Renal cortical epithelial cell (primary cell): ENCODE measurements at places on chromosomes 1 and 21.

DNA sequence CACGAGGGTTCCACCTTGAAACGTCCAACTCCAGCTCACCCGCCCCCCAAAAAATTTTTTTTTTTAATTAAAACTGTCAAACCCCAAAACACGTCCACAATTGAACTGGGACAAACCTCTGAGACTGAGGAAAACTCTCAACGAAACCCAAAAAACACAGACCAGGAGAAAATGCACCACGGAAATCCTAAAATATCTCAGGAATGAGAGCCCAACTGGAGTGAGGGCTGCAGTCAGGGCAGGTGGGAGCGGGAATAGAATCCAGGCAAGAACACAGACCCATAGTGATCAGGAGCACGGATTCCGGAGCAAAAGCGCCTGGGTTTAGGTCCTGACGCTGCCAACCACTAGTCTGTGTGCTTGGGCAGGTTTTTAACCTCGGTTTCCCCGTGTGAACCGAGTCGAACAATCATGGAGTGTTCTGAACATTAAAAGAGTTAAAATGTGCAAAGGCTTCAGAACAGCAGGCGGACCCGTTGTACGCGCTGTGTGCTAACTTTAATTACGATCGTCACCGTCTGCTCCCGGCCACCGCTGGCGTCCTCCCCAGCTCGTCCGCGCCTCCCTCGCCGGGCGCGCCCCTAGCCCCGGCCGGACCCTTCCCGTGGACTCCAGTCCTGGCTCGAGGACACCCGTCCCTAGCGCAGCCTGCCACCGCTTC lies 624 bp downstream of the ARHGAP29 start:
- DNase-seq = no peak

GRCh38 chr21:38929652-38930051 lies 123.9 kb downstream of the ETS2 start:
- no peak for DNase-seq

- DNase-seq = no peak
Measured at GRCh38 chr1:225763716-225764548, 13.7 kb upstream of the SRP9 start.

GRCh38 chr21:28705616-28706015 lies 287.1 kb downstream of the LTN1 start:
- DNase-seq = no peak

DNA sequence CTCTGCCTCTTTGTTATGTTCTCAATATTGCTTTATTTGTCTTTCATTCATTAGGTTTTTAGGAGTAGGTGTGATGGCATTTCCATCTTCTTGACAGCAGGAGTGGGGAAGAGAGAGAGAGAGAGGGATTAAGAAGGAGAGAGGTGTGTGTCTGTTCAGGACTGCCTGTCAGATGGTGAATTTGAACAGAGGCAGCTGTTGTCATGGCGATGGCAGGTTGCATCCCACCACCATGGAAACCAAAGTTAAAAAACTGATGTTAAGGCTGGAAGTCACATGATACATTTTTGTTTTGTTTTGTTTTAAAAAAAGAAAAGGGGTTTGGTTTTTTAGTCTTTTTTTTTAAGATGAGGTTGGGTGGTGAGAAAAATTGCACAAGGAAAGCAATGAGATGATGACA lies 18.3 kb downstream of the CACNA1E start:
- DNase-seq = no peak

- no peak for DNase-seq
Measured at GRCh38 chr1:68107771-68108170, 57.3 kb upstream of the DIRAS3 start.

DNA sequence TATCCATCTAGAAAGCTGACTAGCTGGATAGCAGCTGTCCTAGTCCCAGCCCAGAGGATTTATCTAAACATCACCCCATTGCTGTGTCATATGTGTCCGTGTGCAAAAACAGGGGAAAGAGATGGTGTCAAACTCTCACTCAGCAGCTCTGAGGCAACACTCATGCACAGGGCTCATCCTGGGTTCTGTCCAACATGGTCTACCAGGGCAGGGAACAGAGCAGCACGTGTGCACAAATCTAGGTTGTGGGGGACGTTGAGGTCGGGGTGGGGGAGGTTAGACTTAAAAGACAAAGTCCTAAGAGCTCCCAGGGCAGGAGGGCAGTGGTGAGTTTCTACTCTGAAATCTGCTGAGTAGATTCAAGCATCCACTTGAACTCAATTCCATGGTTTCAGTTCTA lies 16.2 kb downstream of the PI4KB start:
- no peak for DNase-seq

DNA sequence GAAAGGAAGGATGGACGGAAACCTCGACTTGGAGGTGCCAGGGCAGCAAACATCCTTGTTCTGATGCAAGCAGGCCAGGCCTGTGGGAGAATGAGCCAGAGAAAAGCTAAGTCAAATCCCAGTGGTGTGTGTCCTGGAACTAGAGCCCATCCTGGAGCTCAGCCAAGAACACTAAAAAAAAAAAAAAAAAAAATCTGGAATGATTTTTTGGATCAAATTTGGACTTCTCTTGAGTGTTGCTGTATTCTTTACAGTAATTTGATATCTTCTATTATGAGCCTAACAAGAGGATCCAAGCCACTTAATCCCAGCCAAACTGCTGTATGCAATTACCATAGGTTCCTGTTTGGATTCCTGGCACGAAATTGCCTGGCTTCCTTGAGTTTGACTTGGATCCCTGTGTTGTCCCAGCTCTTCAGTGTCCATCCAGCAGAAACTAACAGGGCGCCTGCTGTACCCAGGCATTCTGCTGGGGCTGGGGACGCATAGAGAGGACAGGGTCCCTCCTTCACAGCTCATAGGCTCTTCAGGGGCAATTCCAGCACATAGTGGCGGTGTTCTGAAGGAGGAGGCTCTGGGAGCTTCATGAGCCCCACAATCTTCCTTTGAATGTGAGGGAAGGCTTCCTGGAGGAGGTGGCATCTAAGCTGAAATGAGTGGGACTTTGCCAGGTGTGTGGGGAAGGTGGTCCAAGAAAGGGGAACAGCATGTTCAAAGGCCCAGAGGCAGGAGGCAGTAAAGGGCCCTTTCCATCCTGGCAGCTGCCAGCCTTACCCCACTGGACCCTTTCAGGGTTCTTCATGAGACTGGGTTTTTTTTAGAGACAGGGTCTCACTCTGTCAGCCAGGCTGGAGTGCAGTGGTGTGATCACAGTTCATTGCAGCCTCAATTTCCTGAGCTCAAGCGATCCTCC lies 24.7 kb downstream of the EPHX1 start:
- DNase-seq = no peak

GRCh38 chr21:15729674-15730483 lies at the start of gene USP25:
TSS of gene USP25 (plus strand) at chr21:15729982. CDS start at chr21:15730394, 412 bp downstream.
- DNase-seq = no peak

- peak; percentile 30 for DNase-seq
Measured at GRCh38 chr1:21302747-21303715, 12.8 kb upstream of the ECE1 start.

DNA sequence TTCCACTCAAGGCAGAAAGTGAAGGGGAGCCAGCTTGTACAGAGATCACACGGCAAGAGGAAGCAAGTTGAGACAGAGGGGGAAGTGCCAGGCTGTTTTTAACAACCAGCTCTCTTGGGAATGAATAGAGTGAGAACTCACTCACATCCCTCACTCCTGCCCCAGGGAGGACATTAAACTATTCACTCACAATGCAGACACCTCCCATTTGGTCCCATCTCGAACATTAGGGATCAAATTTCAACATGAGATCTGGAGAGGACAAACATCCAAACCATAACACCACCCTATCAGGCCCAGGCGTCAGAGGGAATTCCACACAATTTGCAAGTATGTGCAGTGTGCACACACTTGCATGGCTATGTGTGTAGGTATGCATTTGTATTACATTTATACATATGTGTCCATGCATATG lies 62.7 kb downstream of the DMAP1 start:
- DNase-seq = peak; percentile 4

DNA sequence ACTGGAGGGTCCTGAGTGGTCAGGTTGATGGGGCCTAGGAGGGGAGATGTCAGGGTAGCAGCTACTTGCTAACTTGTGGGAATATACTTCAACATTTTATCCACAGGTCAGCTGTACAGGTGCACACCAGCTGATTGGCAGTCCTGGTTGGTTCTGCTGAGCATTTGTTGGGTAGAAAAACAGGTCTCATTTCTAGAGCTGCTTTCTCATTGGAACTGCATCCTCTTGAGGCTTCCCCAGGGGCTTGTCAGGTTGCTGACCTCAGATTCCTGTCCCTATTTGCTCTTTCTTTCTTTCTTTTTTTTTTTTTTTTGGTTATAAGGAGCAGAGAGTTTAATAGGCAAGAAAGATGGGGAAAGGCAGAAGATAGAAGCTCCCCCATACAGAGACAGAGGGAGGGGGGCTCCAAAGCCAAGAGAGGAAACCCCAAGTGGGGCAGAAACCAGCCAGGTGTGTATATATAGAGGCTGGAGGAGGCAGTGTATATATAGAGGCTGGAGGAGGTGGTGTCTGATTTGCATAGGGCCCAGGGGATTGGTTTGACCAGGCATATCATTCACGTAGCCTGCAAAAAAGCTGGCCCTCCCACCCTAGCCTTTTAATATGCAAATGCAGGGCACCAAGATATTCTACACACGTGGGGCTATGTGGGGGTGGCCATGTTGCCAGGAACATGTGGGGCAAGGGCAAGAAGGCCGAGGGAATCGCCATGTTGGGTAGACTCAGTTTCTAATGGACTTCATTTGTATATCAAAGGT lies 57.3 kb upstream of the STUM start:
- no peak for DNase-seq

DNA sequence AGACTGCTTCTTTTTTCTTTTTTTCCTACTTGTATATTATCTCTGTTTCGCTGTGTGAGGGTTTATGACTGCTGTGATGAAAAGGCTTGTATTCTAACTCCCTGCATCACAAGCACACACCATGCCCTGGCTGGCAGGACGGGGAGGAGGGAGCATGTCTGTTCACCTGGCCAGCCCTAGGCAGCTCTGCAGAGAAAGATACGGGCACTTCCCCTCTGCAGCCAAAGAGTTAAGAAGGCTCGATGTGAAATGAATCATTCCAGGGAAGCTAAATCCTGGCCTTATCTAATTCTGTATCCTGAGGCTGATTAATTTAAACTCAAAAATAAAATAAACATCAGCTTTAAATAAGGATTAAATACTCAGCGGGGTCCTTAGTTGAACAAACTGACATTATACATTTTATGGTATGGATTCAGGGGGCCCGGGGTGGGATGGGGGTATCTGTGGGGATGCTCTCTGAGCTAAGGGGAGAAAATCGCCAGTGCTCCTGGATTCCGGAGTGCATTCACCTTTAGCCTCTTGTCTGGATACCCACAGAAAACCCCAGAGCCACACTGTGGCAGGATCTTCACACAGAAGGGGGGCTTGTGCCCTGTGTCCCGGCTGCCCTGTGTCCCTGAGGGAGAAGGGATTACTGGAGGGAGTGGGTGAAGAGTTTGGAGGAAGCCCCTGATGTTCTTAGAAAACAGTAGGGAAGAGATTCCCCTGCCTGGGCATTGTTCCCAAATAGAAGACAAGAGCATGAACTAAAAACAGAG lies 321.5 kb downstream of the NPHP4 start:
- no peak for DNase-seq

- DNase-seq = no peak
Measured at GRCh38 chr1:209756615-209757445, 977 bp downstream of the TRAF3IP3 start.

DNA sequence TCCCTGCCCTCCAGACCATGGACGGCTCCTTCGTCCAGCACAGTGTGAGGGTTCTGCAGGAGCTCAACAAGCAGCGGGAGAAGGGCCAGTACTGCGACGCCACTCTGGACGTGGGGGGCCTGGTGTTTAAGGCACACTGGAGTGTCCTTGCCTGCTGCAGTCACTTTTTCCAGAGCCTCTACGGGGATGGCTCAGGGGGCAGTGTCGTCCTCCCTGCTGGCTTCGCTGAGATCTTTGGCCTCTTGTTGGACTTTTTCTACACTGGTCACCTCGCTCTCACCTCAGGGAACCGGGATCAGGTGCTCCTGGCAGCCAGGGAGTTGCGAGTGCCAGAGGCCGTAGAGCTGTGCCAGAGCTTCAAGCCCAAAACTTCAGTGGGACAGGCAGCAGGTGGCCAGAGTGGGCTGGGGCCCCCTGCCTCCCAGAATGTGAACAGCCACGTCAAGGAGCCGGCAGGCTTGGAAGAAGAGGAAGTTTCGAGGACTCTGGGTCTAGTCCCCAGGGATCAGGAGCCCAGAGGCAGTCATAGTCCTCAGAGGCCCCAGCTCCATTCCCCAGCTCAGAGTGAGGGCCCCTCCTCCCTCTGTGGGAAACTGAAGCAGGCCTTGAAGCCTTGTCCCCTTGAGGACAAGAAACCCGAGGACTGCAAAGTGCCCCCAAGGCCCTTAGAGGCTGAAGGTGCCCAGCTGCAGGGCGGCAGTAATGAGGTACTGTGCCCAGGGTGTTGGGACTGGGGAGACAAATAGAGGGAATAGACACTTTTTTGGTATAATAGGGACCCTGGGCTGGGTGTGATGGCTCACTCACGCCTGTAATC lies 1.0 kb downstream of the ZBTB48 start:
- DNase-seq = no peak

- DNase-seq = peak; percentile 61
Measured at GRCh38 chr1:57599236-57599994, 175.6 kb upstream of the DAB1 start.

- no peak for DNase-seq
Measured at GRCh38 chr1:153577624-153578051, 12.0 kb upstream of the S100A2 start.

- peak; percentile 70 for DNase-seq
Measured at GRCh38 chr1:223886516-223886921, 40.8 kb upstream of the TP53BP2 start.

- peak; percentile 13 for DNase-seq
Measured at GRCh38 chr1:115051850-115052249, 22.2 kb downstream of the TSHB start.

- DNase-seq = no peak
Measured at GRCh38 chr1:81432654-81433109, 368.1 kb upstream of the ADGRL2 start.

- DNase-seq = no peak
Measured at GRCh38 chr1:41875487-41875886, 43.2 kb downstream of the HIVEP3 start.

DNA sequence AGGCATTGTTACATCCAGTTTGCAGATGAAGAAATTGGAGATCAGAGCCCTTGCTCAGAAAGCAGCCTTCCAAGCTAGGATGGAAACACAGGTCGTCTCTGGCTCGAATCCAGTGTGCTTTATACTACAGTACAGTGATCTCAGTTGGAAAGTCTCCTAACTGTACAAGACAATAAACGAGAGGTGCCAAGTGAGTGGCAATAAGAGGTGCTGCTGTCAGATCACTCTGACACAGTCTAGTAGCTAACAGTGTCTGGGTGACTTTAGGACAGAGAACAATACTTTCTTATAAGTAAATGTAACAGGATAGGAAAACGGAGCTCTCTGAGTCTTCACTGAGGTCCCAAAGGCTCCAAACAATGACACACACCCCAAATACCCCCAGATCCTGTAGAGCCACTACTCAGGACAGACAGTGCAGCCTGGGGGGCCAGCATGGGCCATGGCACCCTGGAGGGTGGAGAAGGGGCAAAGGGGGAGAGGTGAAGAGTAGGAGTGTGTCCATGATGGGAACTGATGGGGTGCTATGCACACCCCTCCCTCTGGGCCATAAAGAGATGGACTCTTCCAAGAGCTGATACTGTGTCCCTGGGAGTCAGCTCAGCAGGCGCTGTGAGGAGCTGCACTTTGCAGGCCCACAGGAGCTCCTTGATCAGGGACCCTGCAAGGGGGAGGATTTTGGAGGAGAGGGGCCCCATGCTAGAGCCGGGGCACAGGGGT lies 3.3 kb downstream of the SH3BGR start:
- DNase-seq = no peak

GRCh38 chr1:165512816-165513215 lies 31.0 kb upstream of the LRRC52 start:
- no peak for DNase-seq
